Left kidney (tissue), 8 donors: ENCODE measurements at places on chromosomes 3 and 15.

GRCh38 chr15:65801229-65801805 lies 9.2 kb upstream of the DENND4A start:
- DNase-seq: no peak

DNA sequence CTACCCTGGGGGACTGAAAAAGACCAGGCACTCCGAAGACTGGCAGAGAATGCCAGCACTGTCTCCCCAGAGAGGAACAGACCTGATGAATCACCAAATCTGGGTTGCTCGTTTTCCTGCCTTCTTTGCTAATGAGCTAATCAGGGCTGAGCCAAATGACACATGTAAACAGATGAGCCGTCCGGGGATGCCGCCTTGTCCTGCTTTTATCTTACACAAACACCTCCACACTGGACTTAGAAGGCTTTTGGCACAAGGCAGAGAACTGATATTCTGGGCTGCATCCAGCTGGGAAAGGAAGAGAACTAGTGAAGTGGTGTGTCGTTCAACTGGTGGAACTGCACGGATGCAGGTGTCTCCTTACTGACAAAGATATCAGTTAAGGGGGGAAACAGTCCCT lies 88.1 kb downstream of the MECOM start:
- DNase-seq: no peak

- DNase-seq: no peak
Observed at GRCh38 chr3:149630806-149631205, 27.0 kb downstream of the WWTR1 start.

DNA sequence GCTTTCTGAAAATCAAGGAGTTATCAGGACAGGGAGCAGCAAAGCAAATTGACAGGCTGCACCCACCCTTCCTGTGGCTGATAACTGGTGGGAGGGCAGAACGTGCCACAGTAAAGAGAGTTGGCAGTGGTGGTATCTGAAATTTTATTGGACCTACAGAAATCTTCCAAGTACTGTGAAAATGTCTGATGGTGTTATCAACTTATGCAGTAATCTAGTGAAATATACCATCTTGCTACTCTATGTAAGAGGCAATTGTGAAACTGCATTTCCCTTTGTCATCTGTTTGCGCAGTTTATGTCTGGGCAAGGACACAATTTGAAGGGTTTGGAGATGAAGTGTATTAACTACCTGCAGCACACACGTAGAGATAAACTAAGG lies 1.5 kb downstream of the PLCL2 start:
- DNase-seq: no peak

- no peak for DNase-seq
Observed at GRCh38 chr3:13071695-13072094, 1.5 kb downstream of the IQSEC1 start.

- no peak for DNase-seq
Observed at GRCh38 chr3:160400030-160400701, 716 bp downstream of the SMC4 start.

DNA sequence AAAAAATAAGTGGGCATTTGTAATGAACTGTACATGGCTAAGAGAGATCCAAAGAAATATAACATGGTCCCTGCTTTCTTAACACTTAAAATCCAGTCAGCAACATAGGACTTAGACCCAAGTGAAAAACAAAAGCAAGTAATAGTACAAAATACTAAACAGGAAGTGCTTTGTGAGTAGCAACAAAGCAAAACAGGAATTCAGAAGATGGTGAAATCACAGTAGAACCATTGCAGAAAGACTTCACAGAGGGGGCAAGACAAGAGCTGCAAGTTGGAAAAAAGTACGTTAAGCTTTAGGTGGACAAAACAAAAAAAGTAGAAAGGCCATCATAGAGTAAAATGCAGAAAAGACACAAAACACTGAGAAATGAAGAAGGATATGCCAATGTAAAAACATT lies 116.0 kb downstream of the TBC1D5 start:
- DNase-seq: no peak

DNA sequence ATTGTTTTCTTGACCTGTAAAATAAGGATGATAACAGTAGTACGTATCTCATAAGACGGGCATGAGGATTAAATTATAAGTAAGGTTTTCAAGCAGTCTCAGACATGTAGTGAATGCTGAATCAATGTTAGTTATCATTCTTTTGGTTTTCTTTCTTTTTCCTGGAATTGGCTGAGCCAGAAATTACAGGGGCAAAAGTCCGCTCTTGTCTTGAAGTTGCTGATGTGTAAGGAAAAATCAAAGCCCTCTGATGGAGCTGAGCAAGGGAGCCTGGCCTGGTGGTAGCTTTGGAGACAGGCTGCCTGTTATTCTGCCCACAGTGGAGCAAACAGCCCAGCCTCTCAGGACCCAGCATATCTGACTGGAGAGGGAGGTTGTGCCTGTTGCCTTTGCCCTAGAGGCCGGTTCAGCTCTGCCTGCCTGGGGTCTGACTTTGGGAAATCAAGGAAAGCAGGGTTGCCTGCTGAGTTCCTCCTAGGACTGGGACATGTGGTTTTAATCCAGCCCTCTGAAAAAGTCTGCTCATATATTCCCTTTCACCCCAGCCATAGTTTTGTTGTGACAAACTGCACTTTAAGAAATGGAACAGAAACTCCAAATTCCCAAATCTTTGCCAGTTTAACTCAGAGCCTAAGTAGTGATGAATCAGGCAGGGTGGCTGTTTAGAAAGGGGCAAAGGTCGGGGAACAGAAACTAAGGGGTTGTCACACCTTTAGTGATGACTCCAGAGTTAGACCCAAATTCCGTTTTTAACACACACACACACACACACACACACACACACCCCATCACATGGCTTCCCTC lies 40.1 kb downstream of the GASK1A start:
- DNase-seq: no peak

DNA sequence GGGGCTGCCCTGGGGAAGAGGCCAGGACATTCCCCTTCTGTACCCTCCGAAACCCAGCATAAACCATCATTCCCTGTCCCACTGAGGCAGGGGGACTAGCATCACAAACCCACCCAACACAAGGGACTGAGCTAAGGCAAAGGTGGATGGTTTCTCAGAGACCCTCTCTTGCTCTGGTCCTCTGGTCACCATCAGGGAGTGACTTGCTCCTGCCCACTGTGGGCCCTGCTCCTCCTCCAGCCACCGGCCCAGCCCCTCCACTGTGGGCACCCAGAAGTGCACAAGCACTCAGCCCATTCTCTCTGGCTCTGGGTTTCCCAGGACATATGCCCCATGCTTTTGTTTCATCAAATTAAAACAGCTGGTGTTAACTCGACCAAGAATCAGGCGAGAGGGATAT lies 44.9 kb downstream of the PTH1R start:
- no peak for DNase-seq

- DNase-seq: no peak
Observed at GRCh38 chr3:13624021-13624420, 75.1 kb downstream of the FBLN2 start.

DNA sequence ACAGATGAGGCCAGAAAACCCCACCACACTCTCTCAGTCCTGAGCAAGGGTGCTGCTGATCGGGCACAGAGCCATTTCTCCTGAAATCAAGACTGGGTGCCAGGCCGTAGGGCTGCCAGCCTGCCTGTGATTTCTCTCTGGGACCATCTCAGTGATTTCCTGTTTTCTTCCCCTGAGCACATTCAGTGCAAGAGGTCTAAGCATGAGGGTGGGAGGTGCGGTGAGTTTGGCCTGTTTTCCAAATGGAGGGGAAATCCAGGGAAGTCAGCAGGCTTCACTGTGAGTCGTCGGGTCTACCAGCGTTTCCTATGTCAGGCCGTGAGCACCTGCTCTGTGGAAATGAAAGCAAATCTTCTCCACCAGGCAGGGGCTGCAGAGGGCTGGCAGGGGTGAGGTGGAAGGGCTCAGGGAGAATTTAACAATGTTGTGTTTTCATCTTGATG lies 82.3 kb downstream of the ST6GAL1 start:
- no peak for DNase-seq

GRCh38 chr3:122697952-122698620 lies 17.4 kb downstream of the PARP14 start:
- DNase-seq: no peak

- peak; percentile 11 for DNase-seq
Observed at GRCh38 chr3:20185331-20185678, 701 bp downstream of the SGO1 start.

DNA sequence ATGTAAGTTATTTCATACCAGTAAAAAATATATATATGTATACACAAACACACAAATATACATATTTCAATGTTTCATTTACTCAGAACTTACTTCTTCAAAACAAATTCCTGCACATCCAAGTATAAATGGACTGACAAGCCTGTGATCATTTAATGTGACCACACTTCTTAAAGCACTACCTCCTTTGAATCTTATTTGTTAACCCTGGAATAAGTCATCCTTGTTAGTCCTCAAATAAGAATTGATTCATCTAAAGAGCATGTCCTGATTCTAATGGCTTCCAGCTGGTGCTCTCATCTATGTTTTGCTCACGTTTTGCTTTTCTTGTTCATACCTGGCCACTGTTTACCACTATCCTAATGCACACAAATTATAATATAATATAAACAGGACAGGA lies 103.9 kb upstream of the UBP1 start:
- DNase-seq: no peak

- DNase-seq: no peak
Observed at GRCh38 chr15:91152896-91153581, 53.0 kb downstream of the SV2B start.

GRCh38 chr3:65878831-65879230 lies 159.9 kb downstream of the MAGI1 start:
- no peak for DNase-seq

DNA sequence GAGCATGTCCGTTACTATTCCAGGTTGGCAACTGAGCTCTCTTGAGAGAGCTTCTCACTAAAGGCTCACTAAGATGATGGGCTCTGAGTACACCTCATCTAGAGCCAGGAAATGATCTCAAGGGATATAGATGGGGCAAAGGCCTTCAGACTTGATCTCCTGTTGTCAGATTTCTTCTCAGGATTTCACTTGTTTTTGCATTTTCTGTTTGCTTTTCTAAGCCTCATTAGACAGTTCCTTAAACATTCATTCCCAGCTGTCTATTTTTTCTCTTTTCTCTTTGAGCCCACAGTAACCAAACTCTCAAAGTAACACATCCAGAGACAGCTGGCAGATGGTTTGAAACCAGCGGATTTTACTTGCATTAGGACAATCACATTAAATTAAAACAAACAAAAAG lies 28.4 kb upstream of the ARL8B start:
- peak; percentile 17 for DNase-seq

GRCh38 chr15:68497206-68497910 lies 65.4 kb upstream of the ITGA11 start:
- no peak for DNase-seq

DNA sequence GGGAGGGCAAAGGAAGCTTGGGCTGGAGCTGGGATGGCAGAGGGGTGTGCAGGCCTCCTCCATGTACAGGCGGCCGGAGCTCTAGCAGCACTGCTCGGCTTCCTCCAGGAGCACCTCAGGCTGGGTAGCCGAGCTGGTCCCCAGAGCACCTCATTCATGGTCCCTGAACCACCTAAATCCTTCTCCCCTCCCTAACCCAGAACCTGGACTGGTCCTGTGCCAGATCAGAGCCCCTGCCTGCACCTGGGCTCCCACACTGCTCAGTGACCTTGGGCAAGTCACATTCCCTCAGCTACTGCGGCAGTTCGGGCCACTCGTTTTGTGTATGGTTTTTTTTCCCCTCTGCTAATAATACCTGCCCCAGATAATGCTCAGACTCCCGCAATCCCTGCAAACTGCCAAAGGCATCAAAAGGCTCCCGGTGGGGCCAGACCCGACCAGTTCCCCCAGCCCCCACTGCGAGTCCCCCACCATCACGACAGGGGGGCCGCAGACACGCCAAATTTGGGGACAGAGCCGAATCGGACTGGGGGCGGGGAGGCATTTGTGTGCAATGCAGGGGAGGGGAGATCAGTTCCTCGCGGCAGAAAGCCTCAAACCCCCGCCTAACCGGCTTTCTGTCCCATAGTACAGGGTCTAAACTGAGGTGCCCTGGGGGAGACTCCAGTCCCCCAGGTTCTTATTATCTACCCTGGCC lies 1.3 kb downstream of the SEMA7A start:
- no peak for DNase-seq

GRCh38 chr3:13657660-13658435 lies 108.9 kb downstream of the FBLN2 start:
- DNase-seq: no peak

DNA sequence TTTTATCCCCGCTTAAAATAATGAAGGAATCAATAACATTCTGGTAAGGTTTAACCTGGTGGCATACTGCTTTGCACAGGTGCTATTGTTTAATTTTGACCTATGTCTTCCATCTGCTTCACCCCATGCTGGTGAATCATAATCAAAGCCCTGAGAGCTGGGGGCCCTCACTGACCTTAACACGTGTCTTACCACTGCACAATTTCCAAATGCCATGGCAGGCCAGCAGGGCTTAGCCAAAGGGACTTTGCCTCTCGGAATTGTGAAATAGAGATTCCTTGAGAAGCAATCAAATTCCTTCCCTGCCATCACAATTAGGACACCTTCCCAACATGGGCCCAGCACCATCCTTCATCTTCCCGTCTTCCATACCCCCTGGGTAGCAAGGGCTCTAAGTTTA lies 242.6 kb upstream of the THBS1 start:
- no peak for DNase-seq

DNA sequence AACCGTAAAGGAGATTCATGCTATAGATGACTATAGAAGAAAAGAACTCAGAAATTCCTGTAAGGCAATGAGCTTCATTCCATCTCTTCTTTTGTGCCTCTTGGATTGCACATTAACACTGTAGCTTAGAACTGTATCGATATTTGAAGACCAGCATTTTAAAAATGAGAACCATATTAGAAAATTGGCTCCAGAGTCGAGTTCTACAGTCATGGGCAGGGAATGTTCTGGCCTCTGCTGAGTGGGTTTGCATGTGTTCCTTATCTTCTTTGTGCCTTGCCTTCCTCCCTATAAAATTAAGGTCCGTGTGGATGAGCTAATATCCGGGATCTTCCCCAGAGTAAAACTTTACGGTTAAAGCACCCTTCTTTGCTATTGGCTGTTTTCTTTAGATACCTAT lies 77.4 kb upstream of the PLCL2 start:
- DNase-seq: no peak

- DNase-seq: no peak
Observed at GRCh38 chr3:5191555-5192304, 4.2 kb downstream of the EDEM1 start.

DNA sequence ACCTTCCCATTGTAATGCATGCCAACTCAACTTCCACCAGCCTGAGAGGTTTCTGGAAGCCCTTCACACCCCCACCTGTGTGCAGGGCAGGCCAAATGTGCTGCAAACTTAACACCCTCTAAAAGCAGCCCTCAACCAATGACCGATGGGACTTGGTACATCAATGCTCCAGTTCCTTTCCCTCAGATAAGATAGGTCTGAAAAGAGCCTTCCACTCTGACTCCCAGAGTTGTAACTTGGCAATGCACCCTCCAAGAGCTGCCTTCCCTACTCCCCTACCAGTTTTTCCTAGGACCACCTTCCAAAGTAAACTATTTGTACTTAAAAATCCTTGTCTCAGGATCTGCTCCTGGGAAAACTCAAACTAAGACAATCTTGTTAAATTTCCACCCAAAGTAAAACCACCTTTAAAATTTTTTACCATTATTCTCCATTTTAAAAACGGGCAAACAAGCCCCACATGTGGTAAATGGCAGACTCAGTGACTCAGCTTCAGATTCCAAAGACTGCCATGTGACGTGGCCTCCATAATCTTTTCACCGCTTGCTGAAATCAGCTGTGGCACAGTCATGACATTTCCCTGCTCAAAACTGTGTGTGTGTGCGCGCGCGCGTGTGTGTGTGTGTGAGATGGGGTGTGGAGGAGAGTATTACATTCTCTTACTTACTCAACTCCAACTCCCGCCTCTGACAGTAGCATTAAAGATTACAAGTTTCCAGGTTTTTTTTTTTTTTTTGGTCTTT lies 17.2 kb downstream of the RASGRP1 start:
- no peak for DNase-seq

- DNase-seq: peak; percentile 73
Observed at GRCh38 chr15:57654153-57654852, 52.2 kb upstream of the POLR2M start.
